MM.1S (cell line): ENCODE measurements at places on chromosomes 16 and 17.

- no peak for DNase-seq
These were observed 530 bp downstream of the GSG1L start for GRCh38 chr16:28062847-28063521.

DNA sequence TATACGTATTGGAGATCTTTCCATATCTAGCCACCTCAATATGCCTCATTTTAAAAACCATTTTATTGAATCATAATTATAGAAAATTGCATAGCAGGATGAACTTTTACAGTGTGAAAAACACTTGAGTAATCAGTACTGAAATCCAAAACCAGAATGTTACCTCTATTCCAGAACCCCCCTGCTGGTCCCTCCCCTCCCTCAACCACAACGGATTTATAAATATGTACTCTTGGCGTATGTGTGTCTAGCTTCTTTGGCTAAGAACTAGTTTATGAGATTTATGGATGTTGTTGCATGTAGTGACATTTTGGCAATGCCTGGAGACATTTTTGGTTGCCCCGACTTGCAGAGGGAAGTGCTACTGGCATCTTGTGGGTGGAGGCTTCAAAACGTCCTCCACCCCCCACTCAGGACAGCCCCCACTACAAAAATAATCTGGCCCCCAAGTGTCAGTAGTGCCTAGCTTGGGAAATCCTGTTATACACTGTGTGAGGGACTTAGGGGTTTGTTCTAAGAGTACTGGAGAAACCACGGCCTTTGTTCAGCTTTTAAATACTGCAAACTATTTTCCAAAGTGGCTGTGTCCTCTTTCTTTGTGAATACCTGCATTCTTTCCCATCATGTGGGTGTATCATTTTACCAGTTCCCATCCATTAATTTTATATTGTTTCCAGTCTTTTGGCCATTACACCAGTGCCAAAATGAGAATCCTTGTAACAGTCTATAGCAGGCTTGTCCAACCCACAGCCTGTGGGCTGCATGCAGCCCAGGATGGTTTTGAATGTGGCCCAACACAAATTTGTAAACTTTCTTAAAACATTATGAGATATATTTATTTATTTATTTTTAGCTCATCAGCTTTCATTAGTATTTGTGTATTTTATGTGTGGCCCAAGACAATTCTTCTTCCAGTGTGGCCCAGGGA, 23.7 kb downstream of the ITPRIPL2 start:
- no peak for DNase-seq

- DNase-seq: no peak
These were observed 6.0 kb upstream of the GRIN2C start for GRCh38 chr17:74865504-74866197.

DNA sequence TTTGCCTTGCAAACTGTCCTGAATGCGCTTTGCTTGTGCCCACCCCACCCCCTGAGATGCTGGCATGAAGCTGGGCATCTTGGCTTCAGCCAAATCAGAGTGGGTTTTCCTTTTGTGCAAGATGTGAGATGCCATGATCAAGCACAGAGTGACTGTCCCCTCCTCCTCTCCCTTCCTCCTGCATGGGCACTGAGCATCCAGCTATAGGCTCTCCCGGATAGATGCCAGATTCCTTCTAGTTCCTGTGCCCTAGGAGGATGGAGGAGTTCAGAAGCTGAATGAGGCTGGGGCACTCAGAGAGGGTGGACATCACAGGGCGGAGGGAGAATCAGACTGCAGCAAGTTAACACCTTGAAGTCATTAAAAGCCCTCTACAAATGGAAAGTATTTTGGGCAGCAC, 384.1 kb upstream of the CCL2 start:
- no peak for DNase-seq

DNA sequence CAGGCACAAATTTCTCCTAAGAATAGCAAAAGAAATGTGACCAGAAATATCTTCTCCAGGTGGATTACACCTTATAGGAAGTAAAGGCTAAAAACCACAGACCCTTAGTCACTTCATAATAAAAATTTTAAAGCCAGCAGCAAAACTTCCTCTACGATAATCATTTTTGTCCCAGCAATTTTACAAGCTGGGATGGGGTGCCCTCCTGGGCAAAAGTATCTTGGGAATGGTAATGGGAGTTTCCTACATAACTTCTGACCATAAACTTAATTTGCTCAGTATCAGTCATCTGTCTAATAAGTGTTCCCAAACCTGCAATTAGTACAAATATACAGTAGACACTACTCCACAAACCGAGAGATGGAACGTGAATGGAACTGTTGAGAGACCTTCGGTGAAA, 3.0 kb downstream of the PHF12 start:
- DNase-seq: no peak

DNA sequence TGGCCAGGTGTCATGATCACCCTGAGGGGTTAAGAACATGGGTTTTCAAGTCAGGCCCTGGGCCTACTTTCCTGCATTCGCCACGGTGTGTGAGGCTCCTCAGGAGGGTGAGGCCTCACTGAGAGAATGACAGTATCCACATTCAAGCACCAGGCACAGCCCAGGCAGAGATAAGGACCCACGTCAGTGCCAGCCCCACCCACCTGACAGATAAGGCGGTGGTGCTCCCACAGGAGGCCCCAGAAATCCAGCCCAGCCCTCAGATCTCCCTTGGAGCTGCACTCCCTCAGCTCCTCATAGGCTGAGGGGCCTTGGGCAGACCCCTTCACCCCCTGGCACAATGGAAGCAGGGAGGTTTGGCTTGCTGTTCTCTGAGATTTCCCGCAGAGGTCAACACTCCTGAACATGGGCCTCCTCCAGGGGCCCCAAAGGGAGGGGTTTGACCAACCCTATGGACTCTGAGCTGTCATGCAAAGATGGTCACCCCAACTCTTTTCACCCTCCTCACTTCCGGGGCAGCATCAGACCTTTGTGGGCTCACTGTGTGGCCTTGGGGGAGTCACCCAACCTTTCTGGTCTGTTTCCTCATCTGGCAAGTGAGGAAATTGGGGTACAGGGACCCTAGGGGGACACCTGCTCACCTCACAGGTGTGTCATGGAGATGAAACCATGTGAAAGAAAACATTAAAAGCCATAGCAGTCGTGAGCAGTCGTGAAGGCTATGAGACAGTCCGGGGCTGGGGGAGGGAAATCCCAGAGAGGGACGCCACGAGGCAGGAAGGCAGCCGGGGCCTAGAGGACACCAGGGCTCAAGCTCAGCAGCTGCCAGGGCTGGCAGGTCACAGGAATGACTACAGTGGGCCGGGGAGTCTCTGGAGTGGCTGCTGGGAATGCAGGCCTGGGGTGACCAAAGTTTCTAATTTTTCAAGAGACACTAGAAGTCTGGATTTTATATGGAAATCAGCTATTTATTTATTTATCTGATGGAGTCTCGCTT, 15.4 kb downstream of the PLLP start:
- no peak for DNase-seq

GRCh38 chr16:1780677-1781072, 1.7 kb downstream of the SPSB3 start:
- no peak for DNase-seq

GRCh38 chr16:15775663-15776304, 81.0 kb downstream of the MYH11 start:
- DNase-seq: no peak
